Activated naive CD8-positive, alpha-beta T cell treated with anti-CD3 and anti-CD28 coated beads for 36 hours (primary cell): ENCODE measurements at places on chromosomes 3 and 15.
A peak's percentile ranks its signal among the peaks of the same experiment; 100 is the strongest.

GRCh38 chr3:73409138-73409763, 215.5 kb downstream of the PDZRN3 start:
- no peak overlapping the region for H3K4me3 ChIP-seq
- H3K36me3 ChIP-seq, result no peaks in the 10 kb centered on the region
- no peak overlapping the region for H3K27ac ChIP-seq
- no peak for DNase-seq
- H3K4me1 ChIP-seq, result no peaks in the 10 kb centered on the region
- peaks cover 13% of the 10 kb centered on the region for H3K27me3 ChIP-seq

DNA sequence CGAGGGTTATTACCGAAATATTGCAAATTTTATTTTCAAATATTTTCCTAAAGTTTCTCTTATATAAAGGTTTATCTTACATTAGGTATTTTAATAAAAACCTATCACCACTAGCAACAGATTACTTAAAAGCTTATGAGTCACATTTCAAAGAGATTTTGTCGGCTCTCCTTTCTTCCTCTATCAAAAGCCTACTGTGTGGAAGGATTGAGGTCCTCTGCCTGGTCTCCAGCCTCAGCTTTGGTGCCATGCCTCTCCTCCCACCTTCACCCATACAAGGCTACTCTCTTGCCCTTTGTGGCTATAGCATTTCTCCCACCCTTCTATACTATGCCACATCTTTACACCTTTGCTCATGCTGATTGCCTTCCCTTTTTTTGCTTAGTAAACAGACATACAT, 199.3 kb downstream of the TNIK start:
- H3K4me3 ChIP-seq, result no peak overlapping the region
- DNase-seq, result no peak
- H3K27me3 ChIP-seq, result no peaks in the 10 kb centered on the region
- H3K27ac ChIP-seq, result no peak overlapping the region
- peaks cover 71% of the 10 kb centered on the region for H3K4me1 ChIP-seq

- H3K27ac ChIP-seq, result no peak overlapping the region
- no peaks in the 10 kb centered on the region for H3K4me1 ChIP-seq
- no peak overlapping the region for H3K4me3 ChIP-seq
- no peaks in the 10 kb centered on the region for H3K36me3 ChIP-seq
Measured at GRCh38 chr3:73808862-73809509, 184.2 kb upstream of the PDZRN3 start.

- H3K36me3 ChIP-seq, result peaks cover 22% of the 10 kb centered on the region
- no peak for DNase-seq
- H3K4me1 ChIP-seq, result no peaks in the 10 kb centered on the region
- H3K27ac ChIP-seq, result no peak overlapping the region
Measured at GRCh38 chr3:45480218-45480617, 91.8 kb downstream of the LARS2 start.

DNA sequence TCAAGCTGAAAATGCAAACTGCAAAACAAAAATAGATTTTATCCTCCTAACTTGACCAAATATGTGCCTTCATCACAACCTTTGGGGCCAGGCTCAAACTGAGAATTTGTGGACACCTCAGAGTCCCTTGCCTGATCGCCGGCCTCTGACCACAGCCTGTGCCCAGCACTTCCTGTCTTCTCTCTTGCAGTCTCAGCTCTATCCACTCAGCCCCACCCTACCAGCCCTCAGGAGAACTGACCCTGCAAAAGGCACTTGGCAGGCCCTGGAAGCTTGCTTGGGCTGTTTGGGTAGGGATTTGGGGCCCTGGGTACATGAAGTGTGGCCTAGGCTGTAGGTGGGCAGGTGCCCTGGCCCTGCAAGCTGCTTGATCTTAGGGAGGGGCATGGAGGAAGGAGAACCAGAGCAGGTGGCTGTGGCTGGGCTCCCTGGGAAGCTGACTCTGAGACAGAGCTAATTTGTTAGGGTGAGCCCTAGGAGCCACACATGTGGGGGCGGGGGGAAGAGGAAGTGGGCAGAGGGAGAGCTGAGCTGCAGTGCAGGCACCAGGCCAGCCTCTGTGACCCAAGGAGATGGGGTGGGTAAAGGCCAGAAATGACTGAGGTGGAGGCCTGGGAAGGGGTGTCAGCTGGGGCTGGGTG, 8.6 kb downstream of the CLEC3B start:
- H3K36me3 ChIP-seq, result no peaks in the 10 kb centered on the region
- H3K4me3 ChIP-seq, result no peak overlapping the region
- DNase-seq, result peak; percentile 25
- H3K27me3 ChIP-seq, result peaks cover 50% of the 10 kb centered on the region
- peaks cover 14% of the 10 kb centered on the region for H3K4me1 ChIP-seq

DNA sequence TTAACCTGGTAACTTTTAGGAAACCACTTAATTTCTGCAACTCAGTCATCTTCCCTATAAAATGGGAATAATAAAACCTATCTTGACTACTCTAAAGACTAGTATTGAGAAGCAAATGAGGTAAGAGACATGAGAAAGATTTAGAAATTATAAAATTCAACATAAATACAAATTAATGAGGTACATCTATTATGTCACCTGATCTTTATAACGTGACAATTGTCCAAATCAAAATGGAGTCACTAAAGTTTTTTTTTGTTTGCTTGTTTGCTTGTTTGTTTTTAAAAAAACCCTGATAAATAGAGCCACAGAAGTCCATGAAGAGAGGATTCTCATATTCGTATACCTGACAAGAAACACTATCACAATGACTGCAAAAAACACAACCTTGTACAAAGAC, 242.8 kb downstream of the LRRN1 start:
- H3K27ac ChIP-seq, result no peak overlapping the region
- H3K27me3 ChIP-seq, result no peaks in the 10 kb centered on the region
- no peaks in the 10 kb centered on the region for H3K4me1 ChIP-seq
- H3K4me3 ChIP-seq, result no peak overlapping the region
- no peak for DNase-seq

GRCh38 chr15:98946301-98947255, 61.0 kb downstream of the PGPEP1L start:
- H3K4me3 ChIP-seq, result no peak overlapping the region
- DNase-seq, result no peak
- no peaks in the 10 kb centered on the region for H3K27me3 ChIP-seq
- no peak overlapping the region for H3K27ac ChIP-seq

DNA sequence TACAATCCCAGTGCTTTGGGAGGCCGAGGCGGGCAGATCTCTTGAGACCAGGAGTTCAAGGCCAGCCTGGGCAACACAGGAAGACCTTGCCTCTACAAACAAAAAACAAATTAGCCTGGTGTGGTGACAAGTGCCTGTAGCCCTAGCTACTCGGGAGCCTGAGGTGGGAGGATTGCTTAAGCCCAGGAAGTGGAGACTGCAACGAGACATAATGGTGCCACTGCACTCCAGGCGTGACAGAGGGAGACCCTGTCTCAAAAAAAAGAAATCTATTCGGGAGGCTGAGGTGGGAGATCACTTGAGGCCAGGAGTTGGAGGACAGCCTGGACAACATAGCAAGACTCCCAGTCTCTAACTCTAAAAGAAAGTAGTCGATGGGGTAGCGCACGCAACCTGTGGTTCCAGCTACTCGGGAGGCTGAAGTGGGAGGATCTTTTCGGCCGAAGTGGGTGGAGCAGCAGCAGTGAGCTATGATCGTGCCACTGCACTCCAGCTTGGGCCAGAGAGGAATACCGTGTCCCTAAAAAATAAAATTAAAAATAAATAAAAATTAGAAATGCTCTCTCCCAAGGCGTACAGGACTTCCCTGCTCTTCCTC, 775 bp downstream of the C3orf33 start:
- peak overlapping the region; percentile 86 for H3K4me3 ChIP-seq
- DNase-seq, result peak; percentile 33
- H3K36me3 ChIP-seq, result peaks cover 5% of the 10 kb centered on the region

GRCh38 chr3:184981071-184981470, 169.1 kb downstream of the VPS8 start:
- H3K27ac ChIP-seq, result no peak overlapping the region
- no peaks in the 10 kb centered on the region for H3K27me3 ChIP-seq
- no peaks in the 10 kb centered on the region for H3K4me1 ChIP-seq
- no peak for DNase-seq

DNA sequence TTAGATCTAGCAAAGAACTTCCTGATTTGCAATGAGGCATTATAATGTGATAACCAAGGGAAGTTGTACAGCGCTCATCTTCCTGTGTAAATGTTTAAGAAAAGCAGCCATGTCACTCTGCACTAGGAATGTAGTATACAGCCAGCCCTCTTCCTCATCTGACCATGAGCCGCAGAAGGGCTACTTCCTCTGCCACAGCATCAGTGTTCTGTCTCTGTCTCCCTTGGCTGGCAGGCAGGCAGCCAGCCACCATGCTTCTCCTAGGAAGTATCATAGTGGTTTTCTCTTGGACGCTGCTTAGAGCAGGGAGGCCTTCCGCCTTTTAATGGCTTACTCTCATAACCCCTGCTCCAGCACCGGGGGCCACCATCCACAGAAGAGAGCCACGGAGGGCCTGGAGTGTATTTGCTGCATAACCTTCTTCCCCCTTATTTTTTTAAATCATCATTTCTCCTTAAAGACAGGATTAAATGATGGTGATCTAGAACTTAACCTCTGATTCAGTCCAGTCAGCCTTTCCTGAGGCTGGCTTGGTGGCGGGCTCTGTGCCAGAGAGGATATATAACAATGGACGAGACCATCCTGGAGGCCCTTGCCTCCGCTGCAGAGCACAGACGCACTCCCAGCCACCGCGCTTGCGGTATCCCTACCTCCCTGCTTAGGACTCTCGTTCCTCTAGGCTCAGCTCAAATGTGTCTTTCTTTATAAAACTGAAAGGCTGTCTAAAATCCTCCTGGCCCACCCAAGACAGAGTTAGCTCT, 57.3 kb upstream of the PLXNA1 start:
- DNase-seq, result no peak
- H3K4me3 ChIP-seq, result no peak overlapping the region
- no peaks in the 10 kb centered on the region for H3K27me3 ChIP-seq
- no peak overlapping the region for H3K27ac ChIP-seq
- H3K36me3 ChIP-seq, result peaks cover 5% of the 10 kb centered on the region
